ENCODE measurements at places on chromosomes 2 and 18. TPM values are rescaled to one million over a fixed set of nuclear protein-coding genes. Genes with fewer than 3 reads are reported as not detected.

Gene POTEC
- not detected for total RNA-seq

Gene TMEM200C
- total RNA-seq: 5.7 TPM

Gene HAUS1
- total RNA-seq: 8.8 TPM

Gene SKOR2
- not detected for total RNA-seq

Gene AQP12B
- total RNA-seq: not detected

Gene SCTR
- total RNA-seq: 0.40 TPM

Gene WBP1
- 56.6 TPM for total RNA-seq

Gene GPAT2
- 2.2 TPM for total RNA-seq

Gene REV1
- 31.0 TPM for total RNA-seq

Gene IKZF2
- 7.7 TPM for total RNA-seq

Gene WNT10A
- total RNA-seq: not detected

Gene RNF25
- 18.6 TPM for total RNA-seq

Gene DAW1
- 0.56 TPM for total RNA-seq

Gene NOSTRIN
- 21.2 TPM for total RNA-seq

Gene AGXT
- not detected for total RNA-seq

Gene NMS
- not detected for total RNA-seq

Gene GALNT3
- 0.31 TPM for total RNA-seq

Gene USP34
- total RNA-seq: 58.8 TPM

Gene PLA2R1
- 5.5 TPM for total RNA-seq

Gene PRSS56
- total RNA-seq: not detected
